ENCODE measurements at places on chromosomes 1 and 21.

DNA sequence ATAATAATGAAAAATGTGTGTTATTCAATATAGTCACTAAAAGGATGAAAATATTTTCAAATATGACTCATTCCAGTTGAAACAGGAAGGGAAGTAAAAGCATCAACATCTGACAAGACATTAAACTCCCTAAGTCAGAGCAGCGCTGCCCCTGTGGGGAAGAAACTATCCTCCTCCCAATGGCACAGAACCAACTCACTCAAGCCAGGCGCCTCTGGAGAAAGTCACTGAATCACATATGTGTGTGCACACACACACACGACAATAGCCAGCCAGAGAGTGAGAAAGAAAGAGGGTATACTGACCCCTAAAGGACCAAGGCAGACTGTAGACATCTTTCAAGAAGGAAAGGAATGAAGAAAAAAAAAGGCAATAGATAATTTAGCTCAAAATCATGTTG, 126.9 kb downstream of the SETD4 start:
- no peak for DNase-seq

DNA sequence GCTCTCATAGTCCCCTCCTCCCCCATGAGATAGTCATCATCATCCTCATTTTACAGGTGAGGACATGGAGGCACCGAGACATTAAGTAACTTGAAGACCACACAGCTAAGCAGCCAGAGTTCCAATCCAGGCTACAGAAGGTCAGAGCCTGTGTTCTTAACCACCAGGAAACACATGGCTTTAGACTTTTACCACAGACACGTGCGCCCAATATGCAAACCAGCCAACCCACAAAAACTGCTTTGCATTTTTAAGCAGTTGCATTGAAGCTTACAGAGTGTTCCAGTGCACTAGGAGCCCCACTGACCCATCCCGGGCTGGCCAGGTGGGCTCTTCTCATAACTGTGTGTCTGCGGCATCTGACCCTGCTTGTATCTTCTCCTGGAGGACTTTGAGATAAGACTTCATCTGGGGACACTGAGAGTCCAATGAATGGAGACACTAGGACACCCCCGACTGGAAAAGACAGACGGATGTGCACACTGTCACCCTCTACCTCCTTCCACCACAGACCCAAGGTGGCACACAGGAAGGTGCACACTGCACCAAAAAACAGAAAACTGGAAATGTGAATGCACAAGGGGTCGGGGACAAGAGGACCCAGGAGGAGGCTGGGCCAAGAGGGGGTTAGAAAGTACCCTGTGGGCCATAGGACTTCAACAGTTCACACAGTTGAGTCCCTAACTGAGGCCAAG, 56.4 kb downstream of the ETS2 start:
- DNase-seq, result no peak

GRCh38 chr1:77063118-77063517, 156.1 kb downstream of the PIGK start:
- DNase-seq, result no peak

DNA sequence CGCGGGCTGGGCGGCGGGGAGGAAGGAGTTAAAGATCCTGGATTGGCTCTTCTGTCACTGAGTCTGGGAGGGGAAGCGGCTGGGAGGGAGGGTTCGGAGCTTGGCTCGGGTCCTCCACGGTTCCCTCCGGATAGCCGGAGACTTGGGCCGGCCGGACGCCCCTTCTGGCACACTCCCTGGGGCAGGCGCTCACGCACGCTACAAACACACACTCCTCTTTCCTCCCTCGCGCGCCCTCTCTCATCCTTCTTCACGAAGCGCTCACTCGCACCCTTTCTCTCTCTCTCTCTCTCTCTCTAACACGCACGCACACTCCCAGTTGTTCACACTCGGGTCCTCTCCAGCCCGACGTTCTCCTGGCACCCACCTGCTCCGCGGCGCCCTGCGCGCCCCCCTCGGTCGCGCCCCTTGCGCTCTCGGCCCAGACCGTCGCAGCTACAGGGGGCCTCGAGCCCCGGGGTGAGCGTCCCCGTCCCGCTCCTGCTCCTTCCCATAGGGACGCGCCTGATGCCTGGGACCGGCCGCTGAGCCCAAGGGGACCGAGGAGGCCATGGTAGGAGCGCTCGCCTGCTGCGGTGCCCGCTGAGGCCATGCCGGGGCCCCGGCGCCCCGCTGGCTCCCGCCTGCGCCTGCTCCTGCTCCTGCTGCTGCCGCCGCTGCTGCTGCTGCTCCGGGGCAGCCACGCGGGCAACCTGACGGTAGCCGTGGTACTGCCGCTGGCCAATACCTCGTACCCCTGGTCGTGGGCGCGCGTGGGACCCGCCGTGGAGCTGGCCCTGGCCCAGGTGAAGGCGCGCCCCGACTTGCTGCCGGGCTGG, at the start of gene NPR1:
TSS of gene NPR1 (plus strand) at position 170 of the 818 bp plus-strand sequence. CDS start at position 591, 421 bp downstream.
- no peak for DNase-seq

DNA sequence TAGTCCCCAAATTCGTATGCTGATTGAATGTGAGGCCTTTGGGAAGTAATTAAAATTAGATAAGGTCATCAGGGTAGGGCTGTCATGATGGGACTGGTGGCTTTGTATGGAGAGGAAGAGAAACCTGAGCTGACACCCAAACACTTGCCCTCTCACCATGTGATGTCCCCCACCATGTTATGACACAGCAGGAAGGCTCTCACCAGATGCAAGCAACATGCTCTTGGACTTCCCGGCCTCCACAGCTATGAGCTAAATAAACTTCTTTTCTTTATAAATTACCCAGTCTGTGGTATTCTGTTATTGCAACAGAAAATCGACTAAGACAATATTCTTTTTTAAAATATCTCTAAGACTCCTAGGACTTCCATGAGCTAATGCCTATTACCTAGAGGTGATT, 43.6 kb upstream of the GUCA2B start:
- DNase-seq, result no peak

GRCh38 chr1:84116558-84116957, 27.5 kb upstream of the PRKACB start:
- no peak for DNase-seq

DNA sequence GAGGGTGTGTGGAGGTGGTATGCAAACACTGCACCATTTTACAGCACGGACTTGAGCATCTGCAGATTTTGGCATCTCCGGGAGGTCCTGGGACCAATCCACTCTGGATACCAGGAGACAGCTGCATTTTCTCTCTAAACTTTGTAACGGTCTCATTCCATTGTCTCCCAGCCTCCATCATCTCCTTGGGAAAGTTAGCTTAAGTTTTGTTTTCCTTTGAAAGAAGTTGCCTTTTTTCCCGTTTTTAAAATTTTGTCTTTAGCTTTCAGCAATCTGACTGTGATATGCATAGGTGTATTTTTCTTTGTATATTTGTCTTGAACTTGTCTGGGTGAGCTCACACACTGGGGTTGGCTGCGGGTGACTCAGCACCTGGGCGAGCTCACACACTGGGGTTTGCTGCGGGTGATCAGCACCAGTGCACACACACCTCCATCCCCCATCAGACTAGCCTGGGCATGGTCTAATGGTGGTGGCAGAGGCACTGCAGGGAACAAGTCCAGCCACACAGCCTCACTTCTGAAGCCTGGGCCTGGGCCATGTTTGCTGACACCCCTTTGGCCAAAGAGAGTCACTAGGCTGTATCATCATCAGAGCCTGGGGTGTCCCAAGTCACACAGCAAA, 32.1 kb upstream of the COL18A1 start:
- no peak for DNase-seq

DNA sequence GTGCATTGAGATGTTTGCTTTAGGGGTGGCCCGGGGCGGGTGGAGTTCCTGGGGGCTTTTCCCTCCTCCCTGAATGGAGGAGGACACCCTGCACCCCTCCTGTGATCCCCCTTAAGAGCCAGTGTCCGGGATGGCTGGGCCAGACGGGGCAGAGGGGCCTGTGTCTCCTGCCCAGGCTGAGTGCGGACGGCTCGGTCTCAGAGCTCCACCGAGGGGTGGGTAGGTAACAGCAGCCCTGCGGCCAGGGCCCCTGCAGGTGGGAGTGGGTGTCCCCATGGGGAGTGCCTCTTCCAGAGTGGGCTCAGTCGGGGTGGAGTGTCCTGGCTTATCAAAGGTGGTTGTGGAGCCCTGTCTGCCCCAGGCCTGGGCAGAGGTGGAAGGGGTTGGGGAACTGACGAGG, 23.1 kb downstream of the TP73 start:
- no peak for DNase-seq

DNA sequence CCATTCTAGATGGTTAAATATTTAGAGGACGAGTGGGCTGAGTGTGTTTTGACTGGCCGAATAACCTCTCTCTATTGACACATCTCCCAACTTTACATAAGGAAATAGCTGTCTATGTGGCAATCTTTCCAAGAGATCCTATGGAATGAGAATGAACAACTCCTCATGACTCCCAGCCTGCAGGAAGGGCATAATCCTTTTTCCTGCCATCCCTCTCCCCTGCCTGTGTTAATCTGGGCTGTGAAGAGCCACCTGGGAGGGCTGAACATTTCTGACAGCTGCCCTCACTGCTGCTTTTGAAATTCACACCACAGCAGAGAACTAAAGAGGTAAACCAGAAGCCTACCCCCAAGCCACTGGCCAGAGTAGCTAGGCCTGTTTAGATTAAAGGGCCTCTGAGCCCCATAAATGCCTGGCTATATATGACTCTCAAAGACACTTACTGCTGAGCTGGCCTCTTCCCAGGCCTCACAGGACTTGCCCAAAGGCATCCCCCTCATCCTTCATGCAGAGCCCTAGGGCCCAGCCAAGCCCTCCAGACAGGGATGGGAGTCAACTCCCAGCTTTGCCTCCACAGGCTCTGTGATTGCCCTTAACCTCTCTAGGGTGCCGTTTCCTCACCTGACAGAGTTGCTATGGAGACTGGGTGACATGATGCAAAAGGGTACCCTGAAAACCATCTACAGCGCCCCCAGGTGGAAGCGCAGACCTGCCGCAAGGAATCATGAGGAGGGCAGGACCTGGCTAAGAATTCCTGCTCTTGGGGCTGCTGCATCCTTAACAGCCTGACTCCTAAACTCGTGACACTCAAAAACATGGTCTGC, 42.0 kb upstream of the LDLRAP1 start:
- DNase-seq, result no peak

DNA sequence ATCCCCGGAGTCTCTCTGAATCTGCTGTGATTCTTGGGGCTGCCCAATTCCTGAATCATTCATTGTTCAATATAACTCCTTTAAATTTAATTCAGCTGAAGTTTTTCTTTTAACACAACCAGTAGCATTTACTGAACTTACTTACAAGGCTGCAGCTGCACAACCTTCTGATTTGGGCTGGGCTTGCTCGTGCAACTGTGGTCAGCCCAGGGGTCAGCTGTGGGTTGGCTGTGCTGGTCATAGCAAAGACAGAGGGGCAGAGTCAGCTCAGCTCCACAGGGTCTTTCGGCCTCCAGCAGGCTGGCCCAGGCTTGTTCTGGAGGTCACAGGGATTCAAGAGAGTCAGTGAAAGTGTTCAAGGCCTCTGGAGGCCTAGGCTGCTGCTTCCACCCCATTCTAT, 186.1 kb downstream of the MATN1 start:
- DNase-seq, result no peak

- no peak for DNase-seq
Observed at GRCh38 chr1:28070725-28071593, 17.5 kb downstream of the EYA3 start.

DNA sequence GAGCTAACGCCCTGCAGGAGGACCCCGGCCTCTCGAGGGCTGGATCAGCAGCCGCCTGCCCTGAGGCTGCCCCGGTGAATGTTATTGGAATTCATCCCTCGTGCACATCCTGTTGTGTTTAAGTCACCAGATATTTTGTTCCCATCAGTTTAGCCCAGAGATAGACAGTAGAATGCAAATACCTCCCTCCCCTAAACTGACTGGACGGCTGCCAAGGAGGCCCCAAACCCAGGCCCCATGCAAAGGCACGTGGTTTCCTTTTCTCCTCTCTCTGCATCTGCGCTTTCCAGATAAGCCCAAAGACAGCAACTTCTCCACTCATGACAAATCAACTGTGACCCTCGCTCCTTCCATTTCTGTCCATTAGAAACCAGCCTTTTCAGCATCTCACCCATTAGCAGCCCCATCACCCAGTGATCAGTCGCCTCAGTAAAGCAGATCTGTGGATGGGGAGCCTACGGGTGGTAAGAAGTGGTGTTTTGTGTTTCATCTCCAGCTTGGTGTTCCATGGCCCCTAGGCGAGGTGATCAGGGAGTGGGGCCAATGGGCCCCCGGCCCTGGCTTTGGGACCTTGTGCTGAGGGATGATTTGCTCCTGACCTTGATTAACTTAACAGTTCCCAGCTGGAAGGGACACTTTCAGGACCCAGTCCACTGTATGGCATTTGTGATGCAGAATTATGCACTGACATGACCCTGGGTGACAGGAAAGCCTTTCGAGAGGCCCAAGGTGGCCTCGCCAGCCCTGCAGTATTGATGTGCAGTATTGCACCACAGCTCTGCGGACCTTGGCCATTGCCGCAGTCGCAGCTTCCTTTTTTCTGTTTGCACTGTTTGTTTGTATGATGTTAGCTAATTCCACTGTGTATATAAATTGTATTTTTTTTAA, 5.2 kb downstream of the NPPA start:
- no peak for DNase-seq

- no peak for DNase-seq
Observed at GRCh38 chr1:163768576-163768975, 446.8 kb downstream of the NUF2 start.

DNA sequence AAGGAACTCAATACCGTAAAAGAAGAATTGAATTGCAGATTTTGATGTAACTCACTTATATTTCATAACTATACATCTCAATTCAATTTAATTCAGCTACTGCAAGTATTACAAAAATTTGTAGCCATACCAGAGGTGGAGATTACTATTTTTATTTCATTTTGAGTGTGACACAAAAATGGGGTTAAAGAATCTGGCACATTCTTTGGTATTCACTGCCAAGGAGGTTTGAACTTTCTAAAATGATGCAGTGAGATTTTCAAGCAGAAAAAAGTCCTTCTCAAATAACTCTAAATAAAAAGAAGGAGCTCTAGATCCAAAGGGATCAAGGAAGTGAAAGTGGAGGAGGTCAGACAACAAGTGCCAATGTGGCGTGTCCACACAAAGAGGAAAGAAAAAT, 569.0 kb downstream of the DPYD start:
- DNase-seq, result no peak

DNA sequence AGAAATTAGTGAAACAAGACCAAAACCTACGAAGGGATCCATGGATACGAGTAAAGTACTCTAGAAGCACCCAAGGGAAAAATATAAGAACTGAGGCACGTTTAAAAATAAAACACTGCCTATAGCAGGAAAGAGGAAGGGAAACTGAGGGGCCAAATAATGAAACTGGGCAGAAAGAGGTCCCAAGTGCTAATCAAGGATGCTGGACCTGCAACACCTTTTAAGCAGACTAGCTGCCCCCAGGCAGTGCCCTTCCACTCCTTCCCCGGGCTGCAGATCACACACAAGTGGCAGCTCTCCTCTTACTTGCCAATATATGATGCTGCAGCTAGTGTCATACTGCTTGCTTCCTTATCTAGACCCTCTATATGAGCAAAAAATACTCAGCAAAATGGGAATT, 7.6 kb upstream of the OTUD7B start:
- DNase-seq, result no peak

- no peak for DNase-seq
Observed at GRCh38 chr1:10634428-10635084, 159.8 kb downstream of the PEX14 start.

- DNase-seq, result no peak
Observed at GRCh38 chr1:110337704-110338308, 1.4 kb upstream of the RBM15 start.
